Activated B cell treated with CpG ODN at 0.5 μM for 24 hours (primary cell): ENCODE measurements at places on chromosomes 4 and X.

- no peak for DNase-seq
Observed at GRCh38 chr4:11741190-11741652, 312.5 kb upstream of the HS3ST1 start.

GRCh38 chr4:61407642-61408618 lies 207.8 kb downstream of the ADGRL3 start:
- DNase-seq = no peak

- no peak for DNase-seq
Observed at GRCh38 chr4:47054130-47054529, 22.8 kb downstream of the GABRB1 start.

DNA sequence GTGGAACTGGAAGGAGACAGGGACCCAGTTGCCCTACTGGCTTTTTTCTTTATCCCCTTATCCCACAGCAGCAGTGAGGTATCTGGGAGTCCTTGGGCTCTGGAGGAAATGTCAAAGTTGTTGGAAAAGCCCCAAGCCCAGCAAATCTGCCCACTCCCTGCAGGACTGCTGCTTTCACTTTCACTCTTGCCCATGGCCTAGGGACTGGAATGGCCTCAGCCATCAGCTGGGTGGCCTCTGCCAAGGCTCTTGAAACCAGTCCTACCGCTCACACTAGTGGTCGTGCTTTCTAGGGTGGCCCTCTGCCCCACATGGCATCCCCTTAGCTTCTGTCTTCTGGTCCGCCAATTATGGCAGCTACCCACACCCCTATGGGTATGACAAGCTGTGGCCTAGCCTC lies 9.7 kb upstream of the RHOXF1 start:
- no peak for DNase-seq

GRCh38 chr4:10336471-10336870 lies 120.8 kb downstream of the ZNF518B start:
- no peak for DNase-seq

DNA sequence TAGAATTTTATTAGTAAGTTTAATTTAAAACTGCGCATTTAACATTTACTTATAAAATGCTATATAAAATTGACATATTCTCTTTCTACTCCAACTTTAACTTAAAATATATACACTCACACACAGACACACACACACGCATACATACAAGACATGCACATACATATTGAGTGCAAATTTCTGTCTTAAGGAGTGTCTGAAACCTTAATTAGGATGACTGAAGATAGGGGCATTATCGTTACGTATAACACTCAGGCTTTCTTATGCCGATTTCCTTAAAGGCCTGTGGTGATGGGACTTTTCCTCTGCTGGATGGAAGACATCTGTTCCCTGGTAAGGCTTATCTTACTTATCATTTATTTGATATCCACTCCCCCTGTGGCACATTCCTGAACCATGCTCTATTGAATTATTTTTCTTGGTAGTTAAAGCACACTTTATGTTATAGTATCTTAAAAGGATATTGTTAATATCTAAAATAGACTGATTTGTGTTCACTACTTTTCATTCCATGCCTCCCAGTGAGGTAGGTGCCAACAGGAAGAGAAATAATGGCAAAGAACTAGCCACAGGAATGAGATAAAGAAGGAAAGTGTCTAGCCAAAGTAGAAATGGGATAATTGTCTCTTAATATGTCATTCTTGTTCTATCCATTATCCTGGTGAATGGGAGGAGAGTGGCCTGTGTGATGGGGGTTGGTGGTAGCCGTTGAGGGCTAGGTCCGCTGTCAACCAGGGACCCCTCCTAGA lies 92.9 kb upstream of the GPRIN3 start:
- DNase-seq = no peak

GRCh38 chr4:185341841-185342240 lies 53.9 kb downstream of the LRP2BP start:
- no peak for DNase-seq

GRCh38 chrX:131747173-131747572 lies 203.3 kb downstream of the OR13H1 start:
- DNase-seq = no peak

DNA sequence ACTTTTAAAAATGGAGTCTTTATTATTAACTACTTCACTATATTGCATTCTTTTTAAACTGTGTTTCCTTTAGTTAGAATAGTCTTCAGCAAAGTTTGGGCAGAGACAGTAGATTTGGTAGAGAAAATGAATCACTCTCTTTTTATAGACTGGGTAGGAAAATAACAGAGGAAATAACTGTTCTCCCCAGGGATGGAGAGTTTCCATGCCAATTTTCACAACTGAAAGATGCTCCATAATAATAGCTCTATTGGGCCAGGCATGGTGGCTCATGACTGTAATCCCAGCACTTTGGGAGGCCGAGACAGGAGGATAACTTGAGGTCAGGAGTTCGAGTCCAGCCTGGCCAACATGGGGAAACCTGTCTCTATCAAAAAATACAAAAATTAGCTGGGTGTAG lies 13.1 kb downstream of the HSD17B13 start:
- DNase-seq = no peak
